Stimulated activated CD8-positive, alpha-beta memory T cell treated with anti-CD3 and anti-CD28 coated beads, Interleukin-12 subunit alpha, Interleukin-12 subunit beta, amount 100 ng/mL, for 4 hours (primary cell): ENCODE measurements at places on chromosomes 1 and 21.

GRCh38 chr1:201676197-201676596 lies 137.3 kb downstream of the NAV1 start:
- no peak for DNase-seq

DNA sequence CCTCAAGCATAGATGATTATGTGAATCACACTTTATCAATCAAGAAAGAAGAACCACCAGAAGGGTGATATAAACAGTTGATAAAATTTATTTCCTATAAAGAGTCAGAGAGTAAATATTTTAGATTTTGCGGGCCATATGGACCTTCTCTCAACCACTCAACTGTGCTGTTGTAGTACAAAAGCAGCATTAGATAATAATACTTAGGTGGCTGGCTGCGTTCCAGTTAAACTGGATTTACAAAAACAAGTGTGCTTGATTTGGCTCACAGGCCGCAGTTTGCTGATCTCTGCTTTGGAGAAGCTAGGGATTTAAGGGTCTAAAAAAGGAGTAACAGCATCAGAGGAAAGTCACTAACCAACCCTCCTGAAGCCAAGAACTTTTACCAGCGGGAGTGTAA lies 1406.0 kb downstream of the KCNT2 start:
- DNase-seq: no peak

DNA sequence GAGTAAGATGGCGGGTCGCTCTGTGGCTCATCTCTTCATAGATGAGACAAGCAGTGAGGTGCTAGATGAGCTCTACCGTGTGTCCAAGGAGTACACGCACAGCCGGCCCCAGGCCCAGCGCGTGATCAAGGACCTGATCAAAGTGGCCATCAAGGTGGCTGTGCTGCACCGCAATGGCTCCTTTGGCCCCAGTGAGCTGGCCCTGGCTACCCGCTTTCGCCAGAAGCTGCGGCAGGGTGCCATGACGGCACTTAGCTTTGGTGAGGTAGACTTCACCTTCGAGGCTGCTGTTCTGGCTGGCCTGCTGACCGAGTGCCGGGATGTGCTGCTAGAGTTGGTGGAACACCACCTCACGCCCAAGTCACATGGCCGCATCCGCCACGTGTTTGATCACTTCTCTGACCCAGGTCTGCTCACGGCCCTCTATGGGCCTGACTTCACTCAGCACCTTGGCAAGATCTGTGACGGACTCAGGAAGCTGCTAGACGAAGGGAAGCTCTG lies 2.4 kb downstream of the TNFAIP8L2 start:
- no peak for DNase-seq

DNA sequence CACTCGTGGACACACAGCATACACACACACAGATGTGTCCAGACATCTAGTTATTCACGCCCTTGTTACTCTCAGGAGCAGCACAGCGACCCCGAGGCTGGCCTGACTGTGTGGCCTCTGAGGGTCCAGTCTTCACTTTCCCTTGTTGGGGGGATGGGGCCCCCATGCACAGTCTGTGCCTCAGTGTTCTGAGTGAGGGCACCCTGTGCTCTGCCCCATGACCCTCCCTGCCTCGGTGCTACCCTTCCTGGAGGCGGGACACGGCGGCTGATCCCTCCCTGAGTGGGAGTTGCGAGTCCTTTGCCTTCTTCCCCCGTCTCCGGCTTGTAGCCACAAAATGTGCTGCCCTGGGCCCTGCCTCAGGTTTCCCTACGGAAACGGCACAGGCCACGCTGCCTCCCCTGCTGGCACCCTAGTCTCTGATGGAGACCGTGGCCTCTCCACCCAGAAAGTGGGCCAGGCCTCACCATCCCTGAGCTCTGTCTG lies 8.6 kb downstream of the CSTB start:
- DNase-seq: no peak

- no peak for DNase-seq
Observed at GRCh38 chr1:117860896-117861610, 68.4 kb downstream of the GDAP2 start.

- DNase-seq: no peak
Observed at GRCh38 chr1:209106861-209107260, 476.7 kb upstream of the CAMK1G start.

DNA sequence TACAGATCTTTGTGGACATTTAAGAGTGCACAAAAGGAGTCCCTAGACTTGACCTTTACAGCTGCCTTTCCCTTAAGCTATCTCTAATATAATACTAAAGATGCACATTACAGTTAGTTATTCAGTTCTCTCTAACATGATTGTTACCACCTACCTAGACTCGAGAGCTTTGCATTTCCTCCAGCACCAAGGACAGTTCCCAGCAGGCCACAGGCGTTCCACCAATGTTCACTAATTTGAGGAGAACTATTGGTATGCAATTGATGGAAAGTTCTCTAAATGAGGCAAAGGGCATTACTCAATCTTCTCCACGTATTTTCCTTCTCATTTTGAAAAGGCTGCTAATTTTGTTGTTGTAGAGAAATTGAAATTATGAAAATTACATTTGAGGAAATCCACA lies 5.4 kb upstream of the NTNG1 start:
- DNase-seq: no peak

GRCh38 chr1:65820983-65821382 lies 28.3 kb downstream of the PDE4B start:
- DNase-seq: no peak

DNA sequence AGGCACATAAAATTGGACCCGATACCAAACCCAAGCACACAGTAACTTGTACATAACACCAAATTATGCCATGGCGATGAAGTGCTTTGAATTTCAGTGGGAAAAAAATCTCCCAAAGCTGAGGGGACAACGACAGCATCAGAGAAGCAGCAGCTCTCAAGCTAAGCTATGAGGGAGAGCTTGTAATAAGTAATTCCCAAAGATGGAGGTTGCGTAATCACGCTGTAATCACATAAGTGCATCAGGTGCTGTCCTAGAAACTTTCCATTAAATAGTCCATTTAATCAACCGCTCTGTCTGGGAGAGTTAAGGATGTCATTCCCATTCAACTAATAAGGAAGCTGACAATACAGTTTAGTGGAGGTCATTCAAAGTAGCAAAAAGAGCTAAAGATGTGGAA lies 37.6 kb upstream of the KRTAP19-8 start:
- no peak for DNase-seq

DNA sequence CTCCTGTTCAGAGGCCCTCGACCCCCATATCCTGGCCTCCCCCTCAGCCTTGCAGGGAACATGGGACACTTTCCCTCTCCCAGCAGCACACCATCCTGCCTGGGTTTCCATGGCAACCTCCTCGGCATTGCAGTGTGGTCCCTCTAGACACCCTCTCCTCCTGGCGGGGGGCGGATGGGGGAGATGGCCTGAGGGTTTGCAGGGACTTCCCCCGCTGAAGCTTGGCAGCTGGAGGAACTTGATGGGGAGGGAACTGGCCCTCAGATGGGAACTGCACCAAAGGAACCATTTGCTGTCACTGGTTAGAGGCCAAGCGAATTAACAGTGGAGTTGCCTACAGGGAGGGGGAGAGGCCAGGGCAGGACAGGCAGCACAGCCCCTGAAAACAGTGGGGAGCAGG lies 28.7 kb downstream of the RIMS3 start:
- DNase-seq: no peak

GRCh38 chr1:37730376-37730775 lies 34.5 kb downstream of the EPHA10 start:
- DNase-seq: no peak

GRCh38 chr1:205365945-205366463 lies 9.3 kb upstream of the KLHDC8A start:
- DNase-seq: no peak

DNA sequence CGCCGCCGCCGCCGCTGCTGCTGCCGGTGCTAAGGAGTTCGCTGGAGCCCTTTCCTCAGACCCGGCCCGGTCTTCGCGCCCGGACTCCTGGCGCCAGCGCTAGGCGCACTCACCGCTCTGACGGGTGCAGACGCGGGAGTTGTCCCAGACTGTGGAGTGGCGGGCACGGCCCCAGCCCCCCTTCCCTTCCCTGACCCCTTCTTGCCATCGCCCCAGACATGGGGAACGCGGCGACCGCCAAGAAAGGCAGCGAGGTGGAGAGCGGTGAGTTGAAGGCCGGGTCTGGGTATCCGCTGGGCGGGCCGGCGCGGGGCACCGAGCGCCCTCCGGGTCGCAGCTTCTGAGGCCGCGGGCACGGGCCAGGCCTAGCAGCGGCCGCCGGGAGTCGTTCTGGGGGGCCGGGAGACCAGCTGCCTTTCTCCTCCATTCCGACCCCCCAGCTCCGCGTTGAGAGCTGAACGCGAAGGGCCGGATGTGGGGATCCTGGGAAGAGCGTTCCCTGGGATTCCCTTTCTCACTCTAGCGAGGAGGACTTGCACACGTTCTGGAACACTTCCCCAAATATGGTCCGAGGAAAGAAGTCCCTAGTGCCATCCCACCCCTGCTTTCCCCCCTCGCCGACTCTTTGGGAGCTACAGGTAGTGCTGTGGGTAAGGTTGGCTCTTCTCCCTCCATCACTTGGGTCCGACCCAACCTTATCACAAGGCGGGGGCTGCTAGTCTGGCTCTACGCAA lies 65.8 kb upstream of the PRKACB start:
- no peak for DNase-seq

GRCh38 chr1:59516881-59517280 lies 220.0 kb downstream of the FGGY start:
- DNase-seq: no peak
